Nasal cavity respiratory epithelium epithelial cell of viscerocranial mucosa (primary cell): ENCODE measurements at places on chromosomes 7 and 10. TPM values are rescaled to one million over a fixed set of nuclear protein-coding genes. Genes with fewer than 3 reads are reported as not detected.

The TFEC gene
- under 0.01 and 0.07 TPM in 2 replicates for total RNA-seq

The AGMO gene
- 0.50 TPM in 1 of 2 replicates, not detected in the other for total RNA-seq

The DRGX gene
- not detected in 2 replicates for total RNA-seq

The TMEM236 gene
- total RNA-seq: under 0.01 and 0.07 TPM in 2 replicates

The APBB1IP gene
- not detected in 2 replicates for total RNA-seq
